ENCODE measurements at places on chromosomes 1 and 21. TPM values are rescaled to one million over a fixed set of nuclear protein-coding genes. Genes with fewer than 3 reads are reported as not detected.

Gene CD84
- total RNA-seq = 8.1 TPM

Gene ADCY10
- not detected for total RNA-seq

Gene ZNF648
- not detected for total RNA-seq

Gene SLC44A3
- 6.6 TPM for total RNA-seq

Gene ATAD3C
- not detected for total RNA-seq

Gene PACC1
- 6.1 TPM for total RNA-seq

DNA sequence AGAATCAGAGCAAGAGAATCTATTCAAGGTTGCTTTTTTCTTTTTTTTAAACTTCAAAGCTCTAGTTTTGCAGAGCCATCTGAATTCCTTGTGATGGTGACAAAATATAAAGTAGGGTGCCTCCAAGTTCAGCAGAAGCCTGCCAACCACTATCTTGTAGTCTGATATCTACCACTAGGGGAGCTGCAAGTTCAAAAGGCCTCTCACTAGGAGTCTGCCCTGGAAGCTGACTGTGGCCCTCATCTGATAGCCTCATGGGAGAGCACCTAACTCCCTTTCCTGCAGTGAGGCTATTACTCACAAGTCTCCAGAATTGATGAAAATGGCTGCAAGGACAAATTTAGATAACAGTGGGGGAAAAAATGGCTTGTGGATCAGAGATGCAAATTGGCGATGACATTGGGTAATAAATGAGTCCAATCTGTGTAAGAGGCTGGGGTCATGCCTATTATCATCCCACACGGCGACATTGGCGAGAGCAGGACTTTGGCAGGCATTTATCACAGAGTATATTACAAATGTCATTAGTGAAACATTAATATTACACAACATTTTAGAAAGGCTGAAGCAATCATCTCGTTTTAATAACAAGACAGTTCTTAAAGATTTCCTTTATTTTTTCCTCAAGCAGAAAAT, 10.7 kb upstream of the ZP4 start:
- H3K27me3 ChIP-seq = no peaks in the 10 kb centered on the region
- DNase-seq = no peak
- no peak overlapping the region for H3K4me3 ChIP-seq
- H3K27ac ChIP-seq = no peak overlapping the region
- H3K36me3 ChIP-seq = no peaks in the 10 kb centered on the region
- no peaks in the 10 kb centered on the region for H3K4me1 ChIP-seq

DNA sequence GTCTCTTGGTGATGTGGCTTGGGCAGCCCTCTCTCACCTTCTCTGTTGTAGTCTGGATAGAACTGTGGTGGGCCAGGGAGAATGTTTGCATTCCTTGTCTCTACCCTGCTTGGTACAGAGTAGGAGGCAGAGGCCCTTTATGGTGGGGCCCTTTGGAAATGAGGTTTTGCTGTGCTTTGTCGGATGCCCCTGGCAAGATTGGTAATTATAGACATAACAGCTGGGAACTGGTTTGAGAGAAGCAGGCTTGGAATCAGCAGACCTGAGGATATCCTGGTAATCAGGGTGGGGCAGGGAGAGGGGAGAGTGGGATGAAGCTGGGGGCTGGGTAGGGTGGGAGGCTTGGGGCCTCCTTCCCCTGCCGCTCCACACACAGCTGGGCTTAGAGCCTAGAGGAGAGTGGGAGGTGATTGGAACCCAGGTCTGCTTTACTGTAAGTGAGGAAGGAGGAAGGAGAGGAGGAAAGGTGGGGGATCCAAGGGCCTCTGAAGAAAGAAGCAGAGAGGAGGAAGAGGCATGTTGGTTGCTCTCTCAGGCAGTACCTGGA, 5.0 kb downstream of the VANGL2 start:
- peak; percentile 77 for DNase-seq
- no peak overlapping the region for H3K4me3 ChIP-seq
- peaks cover 36% of the 10 kb centered on the region for H3K4me1 ChIP-seq
- H3K27ac ChIP-seq = no peak overlapping the region
- no peaks in the 10 kb centered on the region for H3K27me3 ChIP-seq

- H3K4me3 ChIP-seq = no peak overlapping the region
- peaks cover 13% of the 10 kb centered on the region for H3K4me1 ChIP-seq
- H3K36me3 ChIP-seq = no peaks in the 10 kb centered on the region
- H3K27ac ChIP-seq = peak overlapping the region; percentile 46
These were observed 25.9 kb downstream of the KCNC4 start for GRCh38 chr1:110235834-110236682.

- H3K27ac ChIP-seq = no peak overlapping the region
- no peak for DNase-seq
- no peaks in the 10 kb centered on the region for H3K27me3 ChIP-seq
- H3K36me3 ChIP-seq = no peaks in the 10 kb centered on the region
- no peak overlapping the region for H3K4me3 ChIP-seq
- H3K4me1 ChIP-seq = peaks cover 85% of the 10 kb centered on the region
These were observed 92.2 kb downstream of the DYRK1A start for GRCh38 chr21:37458669-37459276.

- H3K27ac ChIP-seq = no peak overlapping the region
- no peak overlapping the region for H3K4me3 ChIP-seq
- no peak for DNase-seq
- H3K4me1 ChIP-seq = no peaks in the 10 kb centered on the region
- H3K36me3 ChIP-seq = no peaks in the 10 kb centered on the region
- H3K27me3 ChIP-seq = no peaks in the 10 kb centered on the region
These were observed 161.1 kb downstream of the PIGK start for GRCh38 chr1:77057994-77058585.

GRCh38 chr1:183021405-183022201, 1.6 kb upstream of the LAMC1 start:
- DNase-seq = no peak
- peak overlapping the region; percentile 100 for H3K27ac ChIP-seq
- no peaks in the 10 kb centered on the region for H3K27me3 ChIP-seq
- peak overlapping the region; percentile 83 for H3K4me3 ChIP-seq

DNA sequence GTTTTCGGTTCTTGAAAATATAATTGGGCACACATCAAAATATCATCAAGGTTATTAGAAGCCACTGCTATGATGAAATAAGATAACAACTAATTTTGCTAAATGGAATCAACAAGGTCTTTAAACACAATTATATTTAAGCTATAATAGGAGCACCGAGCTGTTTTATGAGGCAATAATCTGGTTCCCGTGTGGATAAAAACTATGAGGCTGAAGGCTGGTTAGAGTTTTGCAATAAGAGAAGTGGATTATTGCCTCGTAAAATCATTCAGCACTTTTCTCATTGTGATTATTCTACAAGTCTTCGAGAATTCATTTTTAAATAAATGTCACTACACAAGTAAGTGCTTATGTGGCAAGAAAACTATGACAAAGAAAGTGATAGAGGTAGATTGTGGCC, 975.7 kb upstream of the ADGRL2 start:
- H3K4me1 ChIP-seq = no peaks in the 10 kb centered on the region
- H3K4me3 ChIP-seq = no peak overlapping the region
- H3K36me3 ChIP-seq = no peaks in the 10 kb centered on the region
- H3K27ac ChIP-seq = no peak overlapping the region

DNA sequence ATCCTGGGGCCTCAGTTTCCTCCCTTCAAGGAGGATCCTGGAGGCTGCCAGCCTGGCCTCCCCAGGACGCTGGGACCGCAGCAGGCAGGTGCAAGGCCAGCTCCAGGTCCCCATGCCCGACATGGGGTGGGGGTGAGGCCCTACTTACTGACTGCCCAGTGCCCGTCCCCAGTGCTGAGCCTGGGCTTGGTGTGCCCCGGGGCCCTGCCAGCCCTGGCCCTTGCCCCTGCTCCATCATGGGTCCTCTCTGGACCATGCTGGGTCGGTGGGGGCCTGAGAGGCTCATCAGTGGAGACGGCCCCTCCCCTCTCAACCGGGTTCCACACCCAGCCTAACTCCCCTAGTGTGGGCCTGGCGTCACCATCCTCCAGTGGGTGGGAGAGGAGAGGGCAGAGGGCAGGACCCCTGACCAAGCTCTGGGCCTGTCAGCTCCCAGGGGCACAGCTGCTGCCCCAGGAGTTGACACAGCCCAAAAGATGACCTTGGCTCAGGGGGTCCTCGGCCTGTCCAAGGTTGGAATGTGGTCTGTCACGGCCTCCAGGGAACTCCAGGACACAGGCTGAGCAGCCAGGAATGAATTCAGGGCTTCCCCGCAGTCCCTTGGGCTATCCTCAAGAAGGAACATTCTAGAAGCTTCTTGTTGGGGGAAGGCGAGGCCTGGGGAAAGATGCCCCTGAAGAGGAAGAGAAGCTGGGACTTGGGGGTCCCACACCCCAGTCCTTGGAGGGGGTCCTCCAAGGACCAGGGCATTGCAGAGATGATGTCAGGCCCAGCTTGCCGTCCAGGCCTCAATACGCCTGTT, 17.6 kb upstream of the ARF1 start:
- no peak for DNase-seq
- no peak overlapping the region for H3K4me3 ChIP-seq
- peaks cover 6% of the 10 kb centered on the region for H3K27me3 ChIP-seq
- no peak overlapping the region for H3K27ac ChIP-seq
- H3K36me3 ChIP-seq = no peaks in the 10 kb centered on the region

DNA sequence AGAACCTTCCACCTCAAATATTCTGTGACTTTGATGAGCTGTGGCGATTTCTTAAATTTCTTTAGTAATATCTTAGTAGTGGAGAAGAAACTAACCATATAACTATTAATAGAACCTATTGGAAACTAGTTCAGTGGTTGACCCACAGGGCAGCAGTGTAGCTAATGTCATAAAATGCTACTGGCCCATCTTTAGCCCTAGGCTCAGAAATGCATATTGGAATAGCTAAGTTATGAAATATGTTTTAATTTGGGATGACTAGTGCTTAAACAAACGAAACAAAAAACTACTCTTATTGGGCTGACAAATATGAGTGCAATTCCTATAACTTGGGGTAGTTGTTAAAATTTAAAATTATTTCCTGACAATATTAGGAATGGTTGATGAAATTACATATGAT, 20.2 kb downstream of the MACO1 start:
- no peak for DNase-seq
- no peaks in the 10 kb centered on the region for H3K27me3 ChIP-seq
- H3K27ac ChIP-seq = no peak overlapping the region
- no peak overlapping the region for H3K4me3 ChIP-seq
- H3K4me1 ChIP-seq = no peaks in the 10 kb centered on the region

DNA sequence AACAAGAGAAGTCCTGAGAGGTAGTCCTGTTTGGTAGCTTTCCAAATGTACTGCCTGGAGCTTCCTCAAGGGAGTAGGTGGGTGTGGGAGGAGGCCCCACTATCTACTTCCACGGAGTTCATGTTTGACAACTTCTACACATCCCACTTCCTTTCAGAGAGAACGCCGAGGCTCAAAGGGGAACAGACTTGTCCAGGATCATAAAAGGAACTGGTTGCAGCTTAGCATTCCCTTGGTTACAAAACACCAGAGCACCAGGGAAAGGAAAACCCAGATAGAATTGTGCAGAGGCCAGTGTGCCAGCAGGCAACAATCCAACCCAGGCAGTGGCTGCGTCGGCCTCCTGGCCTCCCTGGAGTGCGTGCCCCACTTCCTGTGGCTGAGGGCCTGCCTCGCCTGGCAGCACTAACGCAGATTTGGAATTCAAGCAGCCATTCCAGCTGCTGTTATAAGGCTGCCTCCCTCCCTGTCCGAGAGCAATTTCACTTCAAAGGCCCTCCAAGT, 4.2 kb upstream of the RAP1GAP start:
- peak overlapping the region; percentile 11 for H3K27ac ChIP-seq
- peaks cover 46% of the 10 kb centered on the region for H3K4me1 ChIP-seq
- no peak overlapping the region for H3K4me3 ChIP-seq
- no peaks in the 10 kb centered on the region for H3K36me3 ChIP-seq

- DNase-seq = no peak
- peaks cover 44% of the 10 kb centered on the region for H3K4me1 ChIP-seq
- H3K27ac ChIP-seq = peak overlapping the region; percentile 95
- H3K4me3 ChIP-seq = peak overlapping the region; percentile 88
- H3K36me3 ChIP-seq = no peaks in the 10 kb centered on the region
- H3K27me3 ChIP-seq = no peaks in the 10 kb centered on the region
These were observed 1.3 kb downstream of the AGRN start for GRCh38 chr1:1021010-1021919.

DNA sequence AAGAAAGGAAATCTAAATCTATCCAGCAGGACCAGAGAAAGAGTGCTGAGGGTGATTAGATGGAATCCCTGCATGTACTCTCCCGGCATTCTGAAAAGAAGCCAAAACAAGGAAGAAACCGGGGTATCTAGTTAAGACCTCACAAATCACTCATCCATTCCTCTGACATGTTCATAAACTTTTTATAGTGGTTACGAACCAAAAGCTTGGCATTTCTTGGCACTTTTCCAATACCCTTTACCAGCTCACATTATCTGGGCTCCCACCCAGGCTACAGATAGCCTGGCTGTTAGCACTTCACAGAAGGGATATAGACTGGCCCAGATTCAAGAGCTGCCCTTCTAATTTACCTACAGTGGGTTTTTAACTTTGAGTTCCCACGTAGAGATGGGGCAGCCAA, 1.8 kb upstream of the C1orf74 start:
- H3K4me3 ChIP-seq = no peak overlapping the region
- no peak for DNase-seq
- peaks cover 28% of the 10 kb centered on the region for H3K4me1 ChIP-seq
- H3K27me3 ChIP-seq = no peaks in the 10 kb centered on the region

DNA sequence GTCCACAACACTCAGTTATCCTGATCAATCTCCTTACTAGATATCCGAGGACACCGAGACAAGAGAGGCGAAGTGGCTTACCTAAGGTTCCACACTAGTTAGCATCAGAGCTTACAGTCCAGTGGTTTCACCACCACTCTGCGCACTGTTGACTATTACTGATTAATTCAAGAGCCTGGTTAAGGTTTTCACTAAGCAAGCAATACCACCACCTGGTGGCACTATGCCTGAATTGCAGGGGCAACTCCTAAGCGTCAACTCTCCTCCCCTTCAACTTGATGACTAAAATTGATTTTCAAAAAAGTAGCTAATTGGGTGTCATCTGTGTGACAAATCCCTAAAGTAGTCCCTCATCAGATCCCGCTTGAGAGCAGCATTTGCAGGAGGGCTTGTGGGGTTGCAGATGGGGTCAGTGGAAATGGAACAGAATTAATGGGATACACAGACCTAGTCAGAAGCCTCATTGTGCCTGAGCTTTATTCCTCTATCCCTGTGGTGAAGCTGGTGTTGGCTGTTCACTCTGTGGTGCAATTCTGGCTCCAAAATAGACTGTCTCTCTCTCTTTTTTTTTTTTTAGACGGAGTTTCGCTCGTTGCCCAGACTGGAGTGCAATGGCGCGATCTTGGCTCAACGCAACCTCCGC, 9.1 kb downstream of the TTC22 start:
- no peaks in the 10 kb centered on the region for H3K36me3 ChIP-seq
- H3K27me3 ChIP-seq = no peaks in the 10 kb centered on the region
- DNase-seq = no peak
- H3K4me1 ChIP-seq = peaks cover 15% of the 10 kb centered on the region

DNA sequence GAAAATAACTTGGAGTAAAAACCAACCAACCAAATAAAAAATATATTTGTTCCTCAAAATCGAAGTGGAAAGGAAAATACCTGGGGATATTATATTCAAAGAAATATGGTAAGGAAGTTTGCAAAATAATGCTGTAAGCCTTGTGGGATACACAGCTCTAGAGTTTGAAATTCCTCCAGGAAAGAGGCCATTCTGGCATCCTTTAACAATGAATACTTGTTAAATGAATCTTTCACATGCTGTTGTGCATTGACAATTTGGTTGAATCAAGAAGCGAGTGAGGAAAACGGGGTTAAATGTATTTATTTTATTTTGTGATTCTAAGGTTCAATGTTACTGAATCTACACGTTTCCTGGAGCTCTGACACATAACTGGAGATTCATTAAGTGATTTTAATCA, 30.5 kb upstream of the NTNG1 start:
- H3K4me3 ChIP-seq = no peak overlapping the region
- no peaks in the 10 kb centered on the region for H3K27me3 ChIP-seq
- DNase-seq = no peak
- no peak overlapping the region for H3K27ac ChIP-seq
- H3K4me1 ChIP-seq = no peaks in the 10 kb centered on the region
